ENCODE measurements at places on chromosomes 13 and 19.

GRCh38 chr13:23808803-23809202 is 80.4 kb downstream of the MIPEP start:
- no peak for DNase-seq

DNA sequence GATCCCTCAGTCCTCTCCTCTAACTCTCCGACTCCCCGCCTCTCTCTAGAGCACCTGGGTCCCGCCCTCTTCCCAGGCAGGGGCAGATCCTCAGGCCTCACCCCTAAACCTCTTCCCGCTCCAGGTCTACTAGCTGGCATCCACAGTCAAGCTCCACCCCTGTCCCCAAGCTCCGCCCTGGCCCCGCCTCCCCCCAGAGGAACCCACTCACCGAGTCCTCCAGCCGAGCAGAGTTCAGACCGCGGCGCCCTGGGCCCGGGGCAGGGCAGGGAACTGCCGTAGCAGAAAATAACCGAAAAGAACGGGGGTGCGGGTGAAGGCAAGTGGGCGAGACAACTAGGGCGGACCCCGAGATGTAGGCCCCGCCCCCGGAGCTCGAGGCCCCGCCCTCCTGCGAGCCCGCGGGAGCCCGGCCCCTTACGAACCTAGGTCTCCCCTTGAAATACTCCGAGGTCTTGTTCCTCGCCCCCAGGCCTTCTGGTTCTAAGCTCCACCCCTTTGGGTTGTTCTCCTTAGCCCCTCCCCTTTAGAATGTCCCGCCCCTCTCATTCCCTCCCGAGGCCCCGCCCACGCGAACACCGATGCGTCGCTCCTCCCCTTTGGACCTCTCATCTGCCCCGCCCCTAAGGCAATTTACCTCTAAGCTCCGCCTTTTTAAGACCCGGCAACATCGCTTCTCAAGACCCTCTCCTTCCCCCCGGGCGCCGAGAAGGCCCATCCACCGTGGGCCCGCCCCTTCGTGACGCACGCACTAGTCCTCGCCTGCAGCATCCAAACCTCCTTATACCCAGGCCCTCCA is at the start of gene GGN:
TSS of gene GGN (minus strand) at position 485 of the 799 bp plus-strand sequence. CDS start 773 bp downstream, outside the sequence.
- peak; percentile 90 for DNase-seq

- DNase-seq = no peak
These were observed 90.2 kb downstream of the NDFIP2 start for GRCh38 chr13:79571147-79571546.

DNA sequence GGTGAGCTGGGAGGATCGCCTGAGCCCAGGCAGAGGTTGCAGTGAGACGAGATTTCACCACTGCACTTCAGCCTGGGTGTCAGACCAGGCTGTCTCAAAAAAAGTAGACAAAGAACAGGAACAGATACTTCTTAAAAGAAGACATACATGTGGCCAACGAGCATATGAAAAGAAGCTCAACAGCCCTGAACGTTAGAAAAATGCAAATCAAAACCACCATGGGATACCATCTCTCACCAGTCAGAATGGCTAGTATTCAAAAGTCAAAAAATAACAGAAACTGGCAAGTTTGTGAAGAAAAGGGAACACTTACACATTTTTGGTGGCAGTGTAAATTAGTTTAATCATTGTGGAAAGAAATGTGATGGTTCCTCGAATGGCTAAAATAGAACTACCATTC is 3.0 kb upstream of the LGALS14 start:
- DNase-seq = no peak

DNA sequence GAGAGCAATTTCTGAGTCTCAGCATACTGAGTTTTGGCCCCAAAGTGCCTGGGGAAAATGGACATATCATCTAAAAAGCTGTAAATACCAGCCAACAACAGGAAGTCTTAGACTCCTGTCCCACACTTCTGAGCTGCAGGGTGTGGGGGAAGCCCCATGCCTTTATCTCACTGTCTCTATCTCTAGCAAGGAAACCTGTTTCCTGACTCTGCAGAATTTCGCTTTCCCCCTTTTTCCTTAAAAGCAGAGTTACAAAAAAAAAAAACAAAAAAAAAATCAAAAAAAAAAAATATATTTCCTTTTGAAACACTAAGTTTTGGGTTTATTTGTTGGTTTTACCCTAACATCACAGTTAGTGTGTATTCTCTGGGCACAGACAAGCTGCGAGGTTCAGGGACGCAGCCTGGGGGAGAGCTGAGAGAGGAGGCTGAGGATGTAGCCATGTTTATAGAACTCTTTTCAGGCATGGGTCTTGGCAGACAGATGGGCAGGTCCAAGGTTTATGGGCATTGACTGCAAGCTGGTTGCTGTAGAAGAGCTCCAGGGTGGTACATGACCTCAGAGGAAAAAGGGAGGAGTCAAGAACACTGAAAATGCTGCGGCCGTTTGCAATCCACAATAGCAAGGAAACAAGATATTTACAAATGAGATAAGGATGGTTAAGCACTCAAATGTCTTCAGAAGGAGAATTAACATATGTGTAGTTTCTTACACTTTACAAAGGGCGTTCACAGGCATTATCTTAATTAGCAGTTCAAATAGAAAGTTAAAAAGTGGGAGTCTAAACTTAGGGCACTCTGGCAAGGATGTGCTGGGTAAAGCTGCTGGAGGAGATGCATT is 4.9 kb downstream of the MBNL2 start:
- DNase-seq = peak; percentile 19

GRCh38 chr13:67299751-67300150 is 69.6 kb upstream of the PCDH9 start:
- peak; percentile 15 for DNase-seq

GRCh38 chr19:7480222-7480969 is 8.4 kb downstream of the PEX11G start:
- DNase-seq = no peak

- DNase-seq = no peak
These were observed 13.0 kb upstream of the JUND start for GRCh38 chr19:18294467-18294864.

- DNase-seq = peak; percentile 65
These were observed 19.4 kb upstream of the PLEKHF1 start for GRCh38 chr19:29645911-29646310.

GRCh38 chr13:110419381-110419791 is 112.3 kb downstream of the COL4A2 start:
- no peak for DNase-seq

- DNase-seq = no peak
These were observed 45.3 kb downstream of the CAPN12 start for GRCh38 chr19:38699027-38699346.
